ENCODE measurements at places on chromosomes 7 and 10.
A peak's percentile ranks its signal among the peaks of the same experiment; 100 is the strongest.

DNA sequence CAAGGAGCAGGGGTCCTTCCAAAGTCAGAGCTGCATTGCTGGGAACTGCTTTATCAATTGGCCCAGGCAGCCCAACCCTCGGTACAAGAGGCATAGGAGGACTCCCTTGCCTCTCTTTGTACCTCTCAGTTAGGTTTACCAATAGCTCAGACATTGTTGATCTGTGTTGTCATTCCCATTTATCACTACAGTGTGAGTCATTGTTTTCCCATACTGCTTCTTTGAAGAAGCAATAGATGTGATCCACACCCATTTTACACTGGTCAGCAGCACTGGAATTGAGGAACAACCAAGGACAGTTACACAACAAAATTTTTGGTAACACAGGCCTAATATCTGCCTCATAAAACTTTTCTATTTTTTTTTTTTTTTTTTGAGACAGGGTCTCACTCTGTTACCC is 307.2 kb downstream of the SNX13 start:
- peak; percentile 56 for DNase-seq

- DNase-seq, result no peak
These were observed 22.6 kb upstream of the VOPP1 start for GRCh38 chr7:55594870-55595269.

GRCh38 chr7:102836191-102836919 is 76.4 kb upstream of the LRRC17 start:
- DNase-seq, result peak; percentile 93

DNA sequence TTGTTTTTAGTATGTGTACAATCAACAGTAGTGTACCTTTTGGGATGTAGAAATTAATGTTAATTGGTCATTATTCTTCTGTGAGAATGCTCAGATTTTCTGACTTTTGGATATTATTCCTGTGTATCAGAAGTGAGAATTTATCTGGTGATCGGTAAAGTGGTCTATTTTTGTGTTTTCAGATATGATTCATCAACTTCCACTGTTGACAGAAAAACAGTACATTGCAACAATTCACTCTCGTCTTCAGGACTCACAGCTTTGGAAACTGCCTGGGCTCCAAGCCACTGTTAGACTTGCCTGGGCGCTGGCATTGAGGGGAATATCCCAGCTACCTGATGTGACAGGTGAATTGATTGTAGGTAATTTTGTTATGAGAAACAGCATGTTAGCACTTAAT is 20.9 kb downstream of the NUP205 start:
- DNase-seq, result no peak

GRCh38 chr10:118798231-118798662 is 43.5 kb upstream of the CACUL1 start:
- peak; percentile 15 for DNase-seq

- no peak for DNase-seq
These were observed 1106.5 kb upstream of the AUTS2 start for GRCh38 chr7:68491523-68492358.

DNA sequence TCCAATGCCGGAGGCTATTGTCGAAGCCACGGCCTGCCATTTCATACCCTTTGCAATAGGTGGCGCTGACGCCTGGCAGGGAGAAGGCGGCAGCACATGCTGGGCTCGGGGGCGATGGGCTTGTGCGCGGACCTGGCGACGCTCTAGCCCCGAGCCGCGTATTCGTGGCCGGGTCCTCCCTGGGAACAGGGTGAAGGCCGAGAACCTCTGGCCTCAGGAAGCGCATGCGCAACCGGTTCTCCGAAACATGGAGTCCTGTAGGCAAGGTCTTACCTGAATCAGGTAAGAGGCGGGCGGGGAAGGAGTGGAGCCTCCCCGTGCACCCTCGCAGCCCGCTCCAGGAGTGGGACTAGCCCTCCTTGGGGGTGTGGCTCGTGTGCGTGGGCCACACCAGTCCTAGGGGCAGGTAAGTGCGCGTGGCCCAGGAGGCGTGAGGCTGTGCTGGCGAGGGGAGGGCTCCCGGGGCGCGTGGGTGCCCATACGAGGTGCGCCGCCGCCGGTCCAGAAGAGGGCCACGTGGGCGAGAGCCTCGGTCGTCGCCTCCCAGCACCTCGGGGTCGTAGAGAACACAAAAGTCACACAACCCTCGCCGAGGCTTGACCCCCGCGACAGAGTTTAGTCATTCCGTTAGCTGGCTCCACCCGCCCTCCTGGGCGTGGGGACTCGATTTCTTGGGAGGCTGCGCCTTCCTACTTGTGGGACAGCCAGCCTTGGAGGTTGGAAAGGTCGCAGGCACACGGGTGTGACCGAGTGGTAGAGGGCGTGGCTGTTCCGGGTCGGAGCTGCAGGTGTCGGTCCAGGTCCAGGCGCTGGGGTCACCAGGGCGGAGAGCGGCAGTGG is 5.6 kb upstream of the MEST start:
- no peak for DNase-seq

DNA sequence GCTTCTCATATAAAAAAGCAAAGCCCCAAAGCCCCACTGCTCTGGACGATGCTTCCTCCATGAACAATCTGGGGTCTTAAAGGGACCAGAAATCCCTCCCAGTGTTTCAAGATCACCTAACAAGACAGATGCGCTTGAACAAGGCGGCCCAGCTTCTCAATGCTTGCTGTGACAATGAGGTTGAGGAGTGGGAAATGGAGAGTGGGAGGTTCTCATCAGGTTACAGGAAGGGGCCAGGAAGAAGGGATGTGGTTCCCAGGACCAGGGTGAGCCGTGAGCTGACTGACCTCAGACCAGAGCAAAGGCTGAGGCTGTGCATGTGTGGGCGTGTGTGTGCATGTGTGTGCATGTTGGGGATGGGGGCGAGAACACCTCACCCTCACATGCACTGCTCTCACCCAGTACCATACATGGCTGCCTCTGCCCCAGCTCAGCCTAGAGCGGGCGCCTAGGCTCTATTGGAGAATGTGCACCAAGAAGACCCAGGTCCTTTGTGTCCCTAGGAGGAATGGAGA is 220.8 kb upstream of the GPR26 start:
- DNase-seq, result no peak

DNA sequence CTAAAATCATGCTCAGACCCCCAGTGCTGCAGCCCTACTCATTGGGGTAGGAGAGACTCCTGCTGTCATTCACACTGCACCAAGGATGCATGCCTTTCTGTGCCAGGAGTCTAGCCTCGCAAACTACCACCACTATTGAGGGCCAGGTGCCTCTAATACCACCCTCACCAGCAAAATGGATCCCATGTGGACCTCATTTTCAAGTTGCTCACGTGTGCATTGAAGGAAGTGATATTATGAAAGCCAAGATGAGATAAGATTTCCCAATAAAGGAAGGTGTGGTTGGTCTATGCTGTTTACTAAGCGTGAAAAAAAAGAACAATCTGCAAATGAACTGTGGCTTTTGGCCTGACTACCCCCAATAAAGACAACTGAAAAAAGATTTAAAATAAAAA is 7.2 kb upstream of the LAMTOR4 start:
- DNase-seq, result no peak

DNA sequence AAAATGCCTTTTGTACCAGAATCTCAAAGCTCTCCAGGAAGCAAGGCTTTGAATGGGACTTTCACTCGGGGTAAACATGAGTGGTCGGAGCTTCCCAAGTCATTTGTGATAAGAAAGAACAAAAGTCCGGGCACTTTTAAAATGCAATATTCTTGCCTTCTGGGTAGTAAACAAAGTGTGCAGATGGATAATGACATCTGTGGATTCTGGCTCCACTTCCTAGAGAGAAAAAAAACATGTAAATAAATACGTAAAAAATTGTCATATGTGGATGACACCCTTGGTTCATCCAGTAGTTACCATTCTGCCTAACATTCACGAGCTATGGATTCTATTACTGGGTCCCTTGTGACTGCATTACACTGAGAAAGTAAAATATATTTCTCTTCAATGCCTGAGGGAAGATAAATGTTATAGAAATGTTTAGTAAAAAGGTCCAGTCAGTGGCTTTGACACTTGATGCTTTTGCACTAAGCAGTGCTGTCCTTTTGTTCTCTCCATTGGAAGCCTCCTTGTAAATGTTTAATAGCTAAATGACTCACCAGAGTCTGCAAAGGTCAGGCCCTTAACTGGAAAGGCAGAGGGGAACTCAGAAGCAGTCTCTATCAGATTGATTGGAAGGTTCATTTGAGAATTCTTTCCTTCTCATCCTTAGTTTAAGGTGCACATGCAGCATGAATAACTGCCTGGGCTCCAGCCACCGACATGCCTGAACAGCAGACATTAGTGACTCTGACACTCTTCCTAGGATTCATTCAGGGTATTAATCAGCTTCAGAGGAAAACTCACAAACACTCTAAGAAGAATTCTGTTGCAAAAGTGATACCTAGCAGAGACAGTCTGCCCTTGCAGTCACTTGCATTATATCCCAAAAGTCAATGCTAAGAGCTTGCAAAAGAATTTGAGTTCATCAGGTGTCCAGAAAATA is 11.7 kb upstream of the EDRF1 start:
- DNase-seq, result no peak

GRCh38 chr10:43380610-43381222 is 9.3 kb downstream of the FXYD4 start:
- DNase-seq, result peak; percentile 49

GRCh38 chr7:7207876-7208275 is 25.5 kb downstream of the C1GALT1 start:
- no peak for DNase-seq

DNA sequence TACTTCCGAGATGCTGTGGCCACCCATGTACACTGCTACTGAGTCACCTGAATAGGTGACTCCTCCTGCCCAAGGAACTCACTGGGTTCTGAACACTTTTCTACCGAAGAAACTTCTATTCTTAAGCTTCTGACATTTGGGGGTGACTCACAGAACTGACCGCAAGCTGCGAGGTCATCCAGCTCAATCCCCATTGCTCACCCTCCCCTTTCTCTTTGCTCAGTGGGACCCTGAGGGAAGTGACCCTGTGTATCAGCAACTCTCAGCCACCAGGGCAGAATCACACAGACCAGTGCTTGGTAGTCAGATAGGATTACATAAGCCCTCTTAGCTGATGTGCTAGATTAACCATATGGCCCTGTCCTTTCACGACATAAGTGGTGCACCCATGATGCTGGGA is 46.3 kb downstream of the INSYN2A start:
- peak; percentile 50 for DNase-seq

GRCh38 chr7:77813180-77813579 is 14.6 kb downstream of the PHTF2 start:
- DNase-seq, result no peak

GRCh38 chr7:100830396-100830795 is 3.1 kb upstream of the EPHB4 start:
- DNase-seq, result no peak

- no peak for DNase-seq
These were observed 4.3 kb downstream of the SHH start for GRCh38 chr7:155807789-155808548.

DNA sequence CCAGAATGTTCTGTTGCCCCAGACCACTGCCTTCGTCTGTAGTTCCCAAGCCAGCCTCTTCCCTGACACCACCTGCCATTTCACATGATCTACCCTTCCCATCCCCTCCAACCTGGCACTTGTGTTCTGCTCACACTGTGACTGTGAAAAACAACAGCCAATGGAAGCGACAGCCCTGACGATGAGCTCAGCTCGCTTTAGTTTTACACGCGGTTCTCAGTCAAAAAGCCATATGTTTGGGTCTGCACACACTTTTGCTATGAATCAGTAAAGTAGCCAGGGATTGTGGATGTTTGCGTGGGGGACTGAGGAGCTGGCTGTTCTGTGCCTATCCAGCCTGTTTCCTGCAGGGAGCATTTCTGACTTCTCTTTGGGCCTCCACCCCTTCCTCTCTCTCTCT is 282.7 kb downstream of the WDR11 start:
- DNase-seq, result no peak

DNA sequence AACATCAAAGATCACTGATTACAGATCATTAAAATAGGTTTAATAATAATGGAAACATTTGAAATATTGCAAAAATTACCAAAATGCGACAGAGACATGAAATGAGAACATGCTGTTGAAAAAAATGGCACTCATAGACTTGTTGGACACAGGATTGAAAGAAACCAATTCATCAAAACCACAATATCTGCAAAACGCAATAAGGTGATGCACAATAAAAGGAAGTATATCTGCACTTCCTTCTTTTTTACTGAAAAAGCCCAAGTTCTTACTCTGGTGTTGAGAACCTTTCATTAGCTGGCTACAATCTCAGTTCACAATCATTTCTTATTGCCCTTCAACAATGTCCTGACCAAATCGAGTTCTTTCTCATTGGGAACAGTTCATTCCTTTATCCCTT is 28.7 kb downstream of the TMEM106B start:
- DNase-seq, result no peak

GRCh38 chr7:84271543-84271942 is 77.0 kb upstream of the SEMA3A start:
- DNase-seq, result no peak

DNA sequence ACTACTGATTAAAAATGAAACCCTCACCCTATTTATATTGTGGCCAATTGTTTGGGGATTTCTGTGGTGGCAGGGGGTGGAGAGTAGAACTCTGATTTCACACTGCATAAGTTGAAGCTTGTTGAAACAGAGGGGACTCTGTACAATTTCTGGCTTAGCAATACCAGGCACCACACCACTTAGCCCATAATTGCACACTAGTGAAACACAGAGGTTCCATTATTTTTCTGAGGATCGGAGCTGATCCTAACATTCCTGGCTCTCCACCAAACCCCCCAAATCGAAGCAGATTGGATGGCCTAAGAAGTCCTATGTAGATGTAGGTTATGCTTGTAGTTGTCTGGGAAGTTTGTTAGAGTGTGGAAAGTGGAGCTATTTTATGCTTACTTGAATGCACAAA is 47.0 kb downstream of the PTN start:
- no peak for DNase-seq

DNA sequence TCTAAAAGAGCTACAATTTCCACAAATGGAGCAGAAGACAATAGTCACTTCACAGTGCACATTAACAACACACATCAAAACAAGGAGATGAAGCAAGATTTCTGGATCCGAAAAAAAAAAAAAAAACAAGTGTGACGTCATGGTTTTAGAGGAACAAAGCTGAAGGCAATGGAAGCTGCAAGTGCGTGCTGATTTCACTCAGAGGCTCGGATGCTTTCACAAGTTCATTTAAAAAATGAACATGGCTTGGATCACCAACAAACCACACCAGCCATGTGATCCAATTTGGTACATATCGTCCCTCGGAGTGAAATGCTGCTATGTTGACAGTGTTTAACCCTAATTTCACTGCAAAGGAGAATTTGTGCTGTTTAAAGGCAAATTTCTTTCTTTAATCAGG is 337.0 kb upstream of the PRKCQ start:
- DNase-seq, result no peak

GRCh38 chr10:27225011-27225590 is 15.5 kb downstream of the ACBD5 start:
- DNase-seq, result no peak
